ENCODE measurements at places on chromosomes 6 and 20.

DNA sequence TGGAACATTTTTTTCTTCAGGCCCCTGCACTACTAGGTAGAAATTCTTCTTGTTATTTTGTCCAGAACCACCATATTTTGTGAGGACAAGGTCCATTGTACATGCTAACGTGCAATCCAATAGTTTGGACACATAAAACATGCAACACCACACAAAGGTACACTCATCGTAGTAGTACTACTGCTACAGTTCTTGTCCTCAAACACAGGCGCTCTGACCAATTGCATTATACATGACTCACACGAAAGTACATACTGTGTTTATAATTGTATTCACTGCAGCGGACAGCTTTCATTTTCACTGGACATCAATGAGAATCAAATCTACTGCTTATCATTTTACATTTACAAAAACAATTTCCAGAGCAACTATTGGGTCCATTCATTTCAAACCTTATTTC, 15.3 kb upstream of the SMLR1 start:
- no peak for DNase-seq

- no peak for DNase-seq
These were observed 157.0 kb upstream of the CITED2 start for GRCh38 chr6:139531148-139532115.

- no peak for DNase-seq
These were observed 69.0 kb upstream of the JARID2 start for GRCh38 chr6:15176816-15177370.

DNA sequence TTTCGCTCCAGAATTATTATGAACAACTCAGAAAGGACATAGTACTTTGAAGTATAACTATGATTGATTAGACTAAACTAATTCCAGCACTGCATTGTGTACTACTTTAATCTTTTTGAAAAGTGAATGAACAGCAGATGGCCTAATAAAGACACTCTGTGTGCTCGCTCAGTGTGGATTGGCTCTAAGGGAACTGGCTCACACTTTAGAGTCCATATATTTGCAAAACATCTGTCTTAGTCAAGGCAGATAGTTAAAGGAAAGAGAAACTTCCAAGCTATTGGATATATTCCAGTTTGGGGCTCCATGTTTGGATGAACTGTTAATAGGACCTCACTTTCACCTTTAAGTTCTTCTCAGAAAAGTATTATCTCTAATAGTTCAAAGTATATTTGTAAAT, 218.9 kb downstream of the EYA4 start:
- no peak for DNase-seq

DNA sequence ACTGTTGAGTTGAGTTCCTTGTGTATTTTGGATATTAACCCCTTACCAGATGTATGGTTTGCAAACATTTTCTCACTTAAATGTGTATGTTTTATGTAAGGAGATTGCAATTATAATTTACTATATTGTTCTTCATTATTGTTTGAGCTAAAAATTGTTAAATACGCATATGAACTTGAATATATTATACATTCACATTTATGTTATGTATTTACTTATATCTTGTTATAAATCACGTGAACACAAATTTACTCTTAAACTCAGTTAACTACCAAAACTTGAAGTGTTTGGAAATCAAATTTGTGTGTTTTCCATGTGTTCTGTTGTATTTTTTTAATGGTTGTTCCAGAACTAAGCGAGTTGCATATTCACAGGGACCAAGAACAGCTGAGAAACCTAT, 18.3 kb downstream of the CDC40 start:
- DNase-seq: no peak

DNA sequence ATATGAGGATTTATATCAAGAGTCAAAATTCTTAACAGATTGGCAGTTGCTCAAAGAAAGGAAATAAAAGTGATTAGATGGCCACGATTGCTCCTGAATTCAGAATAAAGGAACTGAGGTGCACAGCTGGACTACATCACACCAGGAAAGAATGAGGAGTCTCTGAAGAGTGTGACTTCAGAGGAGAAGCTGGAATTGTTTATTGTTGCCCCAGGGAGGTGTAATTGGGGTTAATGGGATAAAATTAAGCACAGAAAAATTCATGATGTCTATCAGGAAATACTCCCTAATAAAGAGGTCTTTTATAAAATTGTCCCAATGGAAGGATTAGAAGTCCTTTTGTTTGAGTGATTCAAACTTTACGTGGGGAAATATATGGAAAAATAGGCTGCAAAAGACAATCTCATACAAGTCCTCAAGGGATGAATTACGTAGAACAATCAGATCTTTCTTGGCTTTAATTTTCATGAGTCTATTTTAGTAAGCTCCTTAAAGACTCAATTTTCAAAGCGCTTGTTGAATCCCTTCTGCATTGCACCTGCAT, 208.6 kb upstream of the RNF217 start:
- DNase-seq: no peak

DNA sequence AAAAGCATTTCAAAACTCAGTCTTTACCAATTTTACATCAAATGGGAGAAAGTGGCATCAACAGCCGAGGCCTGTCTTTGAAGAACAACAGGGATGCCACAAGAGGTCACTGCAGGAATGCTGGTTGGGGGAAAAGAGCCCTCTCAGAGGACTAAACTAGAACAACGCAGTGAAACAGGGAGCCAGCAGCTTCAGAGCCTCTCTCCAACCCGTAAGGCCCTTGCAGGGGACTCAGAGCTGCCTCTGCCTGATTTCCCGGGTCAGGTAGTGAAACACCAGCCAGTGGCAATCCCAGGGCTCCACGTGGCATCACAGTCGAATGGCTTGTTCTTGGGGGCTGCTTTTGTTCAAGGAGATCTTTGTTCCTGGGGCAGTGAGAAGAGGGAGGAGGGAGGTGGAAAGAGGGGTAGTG, 55.0 kb upstream of the KCNK16 start:
- peak; percentile 38 for DNase-seq

DNA sequence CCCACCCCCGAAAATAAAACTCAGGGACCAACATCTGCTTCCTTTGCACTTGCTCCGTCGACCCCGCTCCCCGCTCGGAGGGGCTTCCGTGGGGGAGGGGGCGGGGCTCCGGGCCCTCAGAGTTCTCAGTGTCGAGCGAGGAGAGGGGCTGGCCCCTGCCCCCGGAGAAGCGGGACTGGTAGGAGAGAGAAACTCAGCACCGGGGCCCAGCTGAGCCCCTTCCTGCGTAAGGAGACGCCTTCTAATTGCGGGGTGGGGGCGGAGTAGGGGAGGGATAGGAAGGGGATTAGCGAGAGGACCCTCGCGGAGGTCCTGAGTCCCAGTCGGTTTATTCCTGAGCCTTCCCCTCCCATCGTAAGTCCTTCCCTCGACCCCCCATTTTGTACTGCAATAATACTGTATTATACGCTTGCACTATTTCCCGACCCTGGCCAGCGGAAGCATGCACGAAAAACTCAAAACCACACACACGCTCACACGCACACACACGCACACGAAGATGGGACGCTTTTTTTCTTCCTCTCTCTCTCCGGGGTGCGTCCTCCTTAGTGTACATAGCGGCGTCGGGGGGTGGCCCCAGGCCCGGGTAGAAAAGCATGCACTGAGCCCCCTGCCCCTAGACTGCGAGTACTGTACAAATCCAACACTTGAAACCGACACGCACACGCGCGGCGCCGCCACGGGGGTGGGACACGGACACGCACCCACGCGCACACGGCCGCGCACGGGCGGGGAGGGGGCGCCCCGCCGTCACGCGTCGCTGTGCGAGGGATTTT, 22.1 kb upstream of the SLC22A7 start:
- DNase-seq: no peak

- DNase-seq: no peak
These were observed 43.9 kb downstream of the ORC3 start for GRCh38 chr6:87633851-87634250.

GRCh38 chr6:43695967-43696291, 8.3 kb upstream of the MRPS18A start:
- DNase-seq: no peak

DNA sequence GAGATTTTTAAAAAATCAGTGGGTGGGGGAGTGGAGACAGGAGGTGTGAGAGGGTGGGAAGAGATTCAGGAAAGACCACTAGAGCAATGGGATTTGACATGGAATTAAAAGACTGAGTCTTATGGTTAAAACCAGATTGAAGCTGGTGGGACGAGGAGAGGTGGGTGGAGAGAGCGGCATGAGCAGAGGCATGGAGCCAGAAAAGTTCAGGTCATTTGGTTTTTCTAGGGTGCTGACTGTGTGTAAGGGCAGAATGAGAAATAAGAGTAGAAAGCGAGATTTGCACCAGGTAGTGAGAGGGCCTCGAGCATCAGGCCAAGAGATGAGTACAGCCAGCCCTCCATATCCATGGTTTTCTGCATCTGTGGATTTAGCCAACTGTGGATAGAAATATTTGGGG, 121.3 kb downstream of the TCP11 start:
- no peak for DNase-seq

DNA sequence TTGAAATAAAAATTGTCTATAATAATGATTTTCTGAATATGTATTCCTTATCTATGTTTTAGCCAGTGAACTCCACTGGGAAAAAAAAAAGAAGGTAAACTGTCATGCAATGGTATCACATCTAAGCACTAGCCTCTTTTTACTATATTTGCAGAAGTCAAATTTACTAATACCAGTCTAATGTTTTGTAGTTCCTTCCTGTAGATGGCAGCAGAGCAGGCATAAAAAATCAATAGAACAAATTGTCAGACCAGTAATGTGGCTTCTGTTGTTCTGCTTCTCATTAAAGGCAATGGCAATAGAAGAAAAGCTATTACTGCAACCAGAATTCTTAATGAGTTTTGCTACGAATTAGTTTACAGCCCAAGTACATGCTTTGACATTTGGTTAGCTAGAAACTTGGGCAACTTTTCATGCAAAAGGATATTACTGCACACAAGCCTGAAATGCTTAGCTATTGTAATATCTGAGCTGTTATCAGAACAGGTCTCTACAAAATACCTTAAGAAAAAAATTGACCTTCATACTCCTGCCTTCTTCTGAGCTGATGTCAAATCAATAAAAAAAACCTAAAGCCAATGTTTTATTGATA, 476.9 kb downstream of the KHDRBS2 start:
- no peak for DNase-seq

DNA sequence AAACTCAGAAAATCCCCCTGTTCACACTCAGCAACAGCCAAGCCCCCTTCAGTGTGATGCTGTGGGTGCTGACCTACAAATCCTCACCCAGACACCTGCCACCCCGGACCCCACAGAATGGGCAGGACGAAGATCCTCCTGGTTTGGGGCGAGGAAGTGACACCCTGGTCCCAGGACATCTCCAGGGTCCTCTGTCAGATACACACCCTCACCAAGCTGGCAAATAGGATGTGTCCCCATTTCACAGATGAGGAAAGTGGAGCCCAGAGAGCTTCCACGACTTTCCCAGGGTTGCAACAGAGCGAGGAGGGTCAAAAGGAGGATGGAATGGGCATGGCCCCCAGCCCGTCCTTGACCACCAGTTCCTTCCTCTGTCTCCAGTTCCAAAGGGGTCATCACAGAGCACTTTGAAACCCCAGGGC, 92.0 kb upstream of the AFDN start:
- no peak for DNase-seq

DNA sequence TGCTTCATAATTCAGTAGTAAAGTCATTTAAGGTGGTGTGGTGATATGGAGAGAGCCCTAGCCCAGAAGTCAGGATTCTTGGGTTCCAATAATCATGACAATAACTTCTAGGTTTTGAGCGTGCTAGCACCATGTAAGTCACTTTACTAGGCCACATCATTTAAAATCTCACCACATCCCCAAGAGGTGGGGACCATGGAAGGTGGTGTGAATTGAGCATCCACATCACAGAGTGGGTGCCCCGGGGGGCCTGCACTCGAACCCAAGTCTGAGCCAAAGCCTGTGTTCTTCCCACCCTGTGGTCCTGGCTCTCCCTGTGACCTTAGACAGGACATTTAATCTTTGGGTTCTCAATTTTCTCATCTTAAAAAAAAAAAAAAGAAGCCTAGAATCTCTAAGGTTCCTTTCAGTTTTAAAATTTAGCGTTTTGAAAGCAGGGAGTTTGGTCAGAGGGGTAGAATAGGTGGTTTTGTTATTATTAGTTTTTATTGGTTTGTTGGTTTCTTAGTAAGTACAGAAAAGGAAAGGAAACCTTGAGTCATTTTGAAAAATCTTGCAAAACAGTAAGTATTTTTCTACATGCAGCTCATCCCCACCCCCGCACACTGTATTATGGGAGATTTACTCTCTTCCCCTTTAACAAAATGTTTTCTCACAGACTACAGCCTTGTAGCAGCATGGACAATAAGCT, 26.4 kb downstream of the ARMC2 start:
- no peak for DNase-seq

- no peak for DNase-seq
These were observed 12.2 kb downstream of the EPHA7 start for GRCh38 chr6:93407186-93407585.

- DNase-seq: no peak
These were observed 196.9 kb downstream of the DST start for GRCh38 chr6:56445818-56446217.

DNA sequence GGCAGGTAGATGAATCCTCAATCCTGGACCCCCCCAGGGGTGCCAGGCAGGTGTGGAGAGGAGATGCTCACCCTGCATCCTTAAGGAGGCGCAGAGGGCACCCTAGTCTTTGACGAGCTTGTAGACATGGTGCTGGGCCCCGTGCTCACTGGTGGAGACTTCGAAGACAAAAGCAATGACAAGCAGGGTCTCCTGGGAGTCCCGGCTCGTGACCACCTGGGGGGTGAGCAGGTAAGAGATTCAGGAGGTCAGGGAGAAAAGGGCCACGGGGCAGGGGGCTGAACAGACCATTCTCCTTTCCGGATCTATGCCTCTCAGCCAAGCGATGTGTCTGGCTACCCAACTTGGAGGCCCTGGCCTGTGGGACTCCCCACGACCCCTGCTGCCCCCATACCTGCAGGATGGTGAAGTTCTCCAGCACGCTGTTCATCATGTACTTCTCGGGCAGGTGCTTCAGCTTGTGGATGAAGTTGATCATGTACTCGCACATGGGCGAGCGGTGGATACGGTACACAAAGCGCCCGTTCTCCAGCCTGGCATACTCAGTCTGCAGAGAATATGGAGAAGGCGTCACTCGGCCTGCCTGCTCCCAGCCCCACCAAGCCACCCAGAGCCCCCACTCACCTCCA, 6.9 kb downstream of the RPL10A start:
- no peak for DNase-seq

DNA sequence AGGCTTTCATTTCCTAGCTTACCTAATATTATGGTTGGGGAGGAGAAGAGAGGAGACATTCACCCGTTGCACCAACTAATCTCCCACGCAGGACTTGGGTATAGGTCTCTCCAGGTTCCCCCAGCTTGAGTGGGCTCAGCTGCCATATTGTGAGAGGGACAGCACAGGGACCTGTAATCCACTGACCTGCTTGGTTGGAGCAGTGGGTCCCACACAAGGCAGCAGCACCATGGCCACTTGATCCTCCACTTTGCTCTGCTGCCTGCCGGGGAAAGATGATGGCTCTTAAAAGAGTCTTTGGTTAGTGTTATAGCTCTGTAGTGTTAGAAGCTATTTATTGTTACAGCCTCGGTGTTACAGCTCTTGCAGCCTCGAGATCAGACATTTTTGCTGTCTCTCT, 22.5 kb upstream of the ECHDC1 start:
- peak; percentile 3 for DNase-seq
